ENCODE measurements at places on chromosomes 2 and 18. TPM values are rescaled to one million over a fixed set of nuclear protein-coding genes. Genes with fewer than 3 reads are reported as not detected.

- no peak for DNase-seq
These were observed 949.9 kb upstream of the NRXN1 start for GRCh38 chr2:51981783-51982182.

GRCh38 chr18:11883153-11883552 lies 25.0 kb downstream of the MPPE1 start:
- DNase-seq, result no peak

GRCh38 chr2:27249159-27249890 lies 13.5 kb downstream of the SLC30A3 start:
- no peak for DNase-seq

DNA sequence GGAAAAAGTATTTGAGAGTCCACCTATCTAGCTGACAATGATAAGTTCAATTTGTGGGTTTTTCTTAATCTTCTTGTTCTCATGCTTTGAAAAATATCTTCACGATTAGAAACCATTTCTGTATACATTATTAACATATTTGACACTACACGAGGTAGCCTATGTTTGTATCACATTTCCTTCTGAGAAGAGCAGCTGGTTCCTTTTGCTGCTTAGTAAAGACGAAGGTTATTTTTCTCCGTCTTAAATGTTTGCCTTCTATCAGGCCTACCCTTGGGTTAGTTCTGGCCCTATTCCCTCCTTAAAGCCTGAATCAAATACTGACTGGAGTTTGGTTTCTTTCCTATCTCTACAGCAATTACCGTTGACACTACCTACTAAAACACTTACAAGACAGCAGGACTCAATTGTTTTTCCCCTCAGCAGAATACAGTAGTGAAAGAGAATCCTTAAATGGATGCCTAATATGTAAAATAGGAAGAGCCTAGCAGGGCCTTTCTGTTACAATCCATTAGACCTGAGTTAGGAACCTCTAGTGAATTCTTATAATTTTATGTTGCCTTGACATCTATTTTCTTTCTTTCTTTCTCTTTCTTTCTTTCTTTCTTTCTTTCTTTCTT lies 790.4 kb downstream of the EPHA4 start:
- no peak for DNase-seq

- DNase-seq, result no peak
These were observed 40.1 kb downstream of the AGPS start for GRCh38 chr2:177432703-177433102.

GRCh38 chr2:43292851-43293743 lies 66.7 kb upstream of the ZFP36L2 start:
- DNase-seq, result peak; percentile 26

DNA sequence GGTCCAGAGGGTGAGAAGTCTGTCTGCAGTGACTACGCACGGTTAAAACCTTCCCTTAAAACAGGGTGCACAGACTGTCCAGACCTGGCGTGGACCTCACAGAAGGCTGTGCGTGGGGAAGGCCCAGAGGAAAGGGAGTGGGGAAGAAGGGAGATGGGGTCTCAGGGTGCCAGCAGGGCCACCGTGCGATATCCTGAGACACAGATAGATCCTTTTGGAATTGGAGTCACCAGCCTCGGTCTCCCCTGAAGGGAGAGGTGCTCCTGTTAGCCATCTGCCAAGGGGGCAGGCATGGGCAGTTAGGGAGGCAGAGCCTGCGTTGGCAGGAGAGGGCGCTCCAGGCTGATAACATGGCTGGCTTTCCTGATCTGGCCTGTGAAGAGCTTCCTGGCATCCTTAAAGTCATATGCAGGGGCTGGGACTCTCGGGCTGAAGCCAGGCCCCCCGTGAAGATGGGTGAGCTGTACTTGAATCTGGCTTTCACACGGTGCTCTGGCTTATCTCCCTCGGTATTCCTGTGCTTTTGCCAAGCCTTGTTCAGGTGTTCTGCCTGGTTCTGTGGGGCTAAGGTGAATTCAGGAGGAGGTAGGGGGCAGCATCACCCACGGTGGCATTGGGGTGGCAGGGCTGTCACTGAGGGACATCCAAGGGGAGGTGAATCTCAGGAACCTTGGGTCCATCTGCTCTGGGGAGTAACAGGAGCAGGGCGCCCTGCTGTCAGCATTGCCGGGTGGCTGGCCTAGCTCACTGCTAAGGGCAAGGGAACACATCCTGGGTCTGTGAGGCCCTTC lies 107.2 kb upstream of the SMAD2 start:
- peak; percentile 44 for DNase-seq

- DNase-seq, result no peak
These were observed 213.6 kb upstream of the CELF4 start for GRCh38 chr18:37779220-37779619.

DNA sequence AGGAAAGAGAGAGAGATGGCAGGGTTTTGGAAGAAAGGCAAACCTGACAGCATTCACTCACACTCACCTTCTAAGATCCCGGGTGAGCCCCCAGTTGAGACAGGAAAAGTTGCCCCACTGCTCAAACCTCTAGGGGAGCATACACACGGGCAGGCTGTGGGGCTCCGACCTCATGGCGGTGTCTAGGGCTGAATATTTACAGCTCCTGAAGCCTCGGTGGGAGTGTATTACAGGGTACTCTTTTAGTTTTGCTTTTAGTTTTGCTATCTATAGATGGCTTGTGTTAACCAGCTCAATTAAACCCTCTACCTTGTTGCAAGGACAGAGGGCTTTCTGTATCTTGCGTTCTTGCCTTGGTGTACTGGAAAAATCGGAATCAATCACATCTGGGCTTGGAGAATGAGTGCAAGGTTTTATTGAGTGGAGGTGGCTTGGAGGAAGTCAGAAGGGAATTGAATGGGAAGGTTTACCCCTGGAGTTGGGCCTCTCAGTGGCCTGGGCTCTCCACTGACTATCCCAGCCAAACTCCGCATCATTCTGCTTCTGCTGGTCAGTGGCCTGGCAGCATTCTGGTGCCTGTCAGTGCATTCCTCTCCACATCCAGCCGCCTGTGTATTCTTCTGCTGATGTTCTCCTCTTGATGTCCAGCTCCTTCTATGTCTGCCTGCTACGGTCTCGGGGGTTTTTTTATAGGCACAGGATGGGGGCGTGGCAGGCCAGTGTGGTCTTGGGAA lies 10.1 kb upstream of the IFIH1 start:
- DNase-seq, result no peak

- DNase-seq, result no peak
These were observed 110.3 kb downstream of the SMAD7 start for GRCh38 chr18:48840491-48840877.

DNA sequence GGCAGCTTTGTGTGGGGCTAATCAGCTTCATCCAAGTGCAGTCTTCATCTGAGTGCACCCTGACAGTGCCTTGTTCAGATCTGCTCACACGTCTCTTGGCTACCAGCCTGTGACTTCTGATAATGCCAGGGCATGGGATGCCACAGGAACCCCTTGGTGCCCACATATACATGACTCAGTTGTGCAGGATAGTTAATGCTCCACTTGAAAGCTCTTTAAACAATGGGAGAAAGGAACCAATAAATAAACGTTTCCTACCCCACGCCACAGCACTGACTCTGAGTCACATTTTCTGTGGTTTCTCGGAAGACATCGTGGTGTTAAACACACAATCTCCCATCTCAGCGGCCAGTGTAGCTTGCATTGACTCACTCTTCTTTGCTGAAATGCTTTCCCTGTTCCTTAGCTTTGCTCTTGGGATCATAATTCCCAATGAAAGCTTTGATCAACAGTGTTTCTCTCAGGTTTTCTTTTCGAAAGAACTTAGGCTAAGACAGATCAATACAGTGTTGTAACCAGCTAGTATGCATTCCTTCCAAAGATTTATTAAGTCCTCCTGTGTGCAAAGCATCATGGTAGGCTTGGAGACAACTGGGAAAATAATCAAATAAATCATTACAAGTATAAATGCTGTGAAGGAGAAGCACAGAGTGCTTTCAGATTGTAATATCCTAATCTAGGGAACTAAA lies 142.0 kb downstream of the COPS8 start:
- no peak for DNase-seq

DNA sequence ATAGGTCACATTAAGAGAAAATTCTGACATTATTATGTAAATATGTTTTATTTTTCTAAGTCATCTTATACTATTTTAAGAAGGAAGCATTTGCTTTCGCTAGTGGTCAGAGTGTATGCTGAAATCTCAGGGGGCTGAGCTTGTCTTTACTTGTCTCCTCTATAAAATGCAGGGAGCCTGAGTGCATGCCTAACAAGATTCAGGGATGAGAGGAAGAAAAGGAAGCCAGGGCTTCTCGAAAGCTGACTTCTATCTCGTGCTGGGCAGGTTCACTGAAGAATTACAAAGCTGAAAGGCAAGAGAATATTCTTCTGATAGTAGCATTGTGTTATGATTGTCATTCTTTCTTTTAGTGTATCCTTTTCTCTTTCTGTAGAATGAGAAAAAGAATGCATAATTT lies 467.4 kb downstream of the SOX11 start:
- DNase-seq, result no peak

DNA sequence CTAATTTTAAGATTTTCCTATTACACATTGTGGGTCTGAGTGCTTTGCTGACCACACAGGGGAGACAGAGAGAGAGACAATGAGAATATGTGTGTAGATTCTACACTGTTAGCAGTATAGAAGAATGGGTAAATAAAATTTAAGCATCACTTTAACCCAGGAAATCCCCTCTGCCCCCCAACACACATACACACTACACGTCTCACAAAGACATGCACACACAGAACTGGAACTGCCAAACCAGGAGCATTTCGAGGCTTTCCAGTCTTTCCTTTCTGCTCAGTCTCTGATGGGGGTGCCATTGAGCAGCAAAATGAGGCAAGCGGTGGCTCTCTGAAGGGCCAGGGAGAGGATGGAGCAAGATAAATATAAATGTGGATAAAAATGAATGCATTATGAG lies 2.5 kb downstream of the MERTK start:
- no peak for DNase-seq

GRCh38 chr2:197934934-197935289 lies 130.5 kb downstream of the PLCL1 start:
- no peak for DNase-seq

DNA sequence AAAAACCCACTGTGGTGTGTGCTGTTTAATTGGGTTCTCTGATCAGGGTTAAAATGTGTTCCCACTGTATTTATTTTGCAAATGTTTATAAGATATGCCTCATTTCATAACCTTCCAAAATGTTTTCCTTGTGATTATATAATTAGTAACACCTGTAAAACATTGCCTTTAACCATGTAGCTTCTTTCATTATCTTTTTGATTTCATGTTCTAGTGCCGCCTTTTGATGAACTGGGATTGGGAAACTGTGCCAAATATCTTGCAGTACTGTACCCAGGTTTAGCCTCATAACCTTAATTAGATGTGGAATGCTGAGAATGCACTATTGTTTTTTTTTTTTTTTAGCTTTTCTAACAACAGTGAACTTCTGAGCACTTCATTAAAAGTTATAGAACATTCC lies 96.9 kb downstream of the TANC1 start:
- DNase-seq, result no peak

- DNase-seq, result no peak
These were observed 153.8 kb downstream of the IKZF2 start for GRCh38 chr2:212997526-212998020.

DNA sequence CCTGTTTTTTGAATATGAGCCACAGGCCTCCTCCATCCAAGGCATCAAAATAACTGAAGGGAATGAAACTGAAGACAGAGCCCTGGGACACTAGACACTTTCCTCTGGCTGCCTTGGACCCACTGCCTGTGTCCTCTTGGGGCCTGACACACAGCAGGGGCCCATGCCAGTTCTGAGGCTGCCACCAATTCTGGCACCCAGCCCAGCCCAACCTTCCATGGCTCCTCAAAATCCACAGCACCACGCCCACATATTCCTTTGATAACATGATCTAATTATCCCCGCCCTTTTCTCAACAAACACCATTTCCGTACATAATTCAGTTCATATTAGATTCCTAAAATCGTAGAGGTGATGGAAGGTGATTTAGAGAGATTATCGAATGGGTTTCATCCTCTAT lies 64.2 kb downstream of the EMX1 start:
- no peak for DNase-seq

DNA sequence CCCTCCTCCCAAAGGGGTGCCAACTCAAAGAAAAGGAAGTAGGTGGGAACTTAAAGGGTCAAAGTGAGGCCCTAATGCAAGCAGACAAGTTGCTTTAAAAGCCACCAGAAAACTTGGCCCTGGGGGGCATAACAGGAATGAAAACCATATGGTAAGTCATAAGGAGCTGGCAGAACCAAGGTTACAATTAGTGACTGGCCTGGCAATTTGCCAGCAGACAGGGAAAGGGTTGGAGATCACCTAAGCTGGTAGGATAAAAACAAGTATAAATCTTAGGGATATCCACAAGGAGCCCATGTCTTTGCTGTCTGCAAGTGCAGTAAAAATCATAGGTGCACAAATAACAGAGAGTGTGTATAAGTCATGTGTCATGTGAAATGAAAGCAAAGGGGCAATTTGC lies 256.7 kb upstream of the LRRTM4 start:
- no peak for DNase-seq

DNA sequence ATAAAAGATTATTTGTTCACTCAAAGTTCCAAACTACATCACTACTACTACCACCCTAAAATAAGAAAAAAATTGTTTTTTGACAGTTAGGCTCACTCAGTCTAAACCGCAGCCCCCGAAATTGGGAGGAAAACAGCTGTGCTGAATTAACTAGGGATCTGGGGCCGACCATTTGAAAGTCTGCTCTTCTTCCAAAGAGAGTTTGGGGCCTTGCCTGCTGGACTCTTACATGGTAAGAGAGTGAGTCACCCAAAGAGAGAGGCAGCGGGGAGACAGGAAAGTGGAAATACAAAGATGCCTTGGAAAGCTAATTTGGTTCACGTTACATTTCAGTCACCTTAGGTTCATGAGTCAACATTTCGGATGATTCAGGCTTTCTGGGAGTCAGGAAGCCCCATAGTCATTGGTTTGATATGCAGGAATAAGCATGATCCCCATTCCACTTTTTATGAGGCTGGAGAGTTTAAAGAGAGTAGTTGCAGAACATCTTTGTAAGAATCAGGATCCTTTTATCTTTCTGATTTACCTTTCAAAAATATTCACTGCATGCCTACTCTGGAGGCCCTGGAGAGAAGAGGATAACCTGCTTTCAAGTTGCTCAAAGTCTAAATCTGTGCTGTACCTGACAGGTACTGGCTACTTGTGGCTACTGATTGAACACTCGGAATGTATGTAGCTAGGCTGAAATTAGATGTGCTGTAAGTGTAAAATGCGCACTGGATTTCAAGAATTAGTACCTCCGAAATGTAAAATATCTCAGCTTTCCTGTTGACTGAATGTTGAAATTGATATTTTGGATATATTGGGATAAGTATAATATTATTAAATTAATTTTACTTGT lies 995 bp upstream of the RTN4 start:
- DNase-seq, result no peak

- no peak for DNase-seq
These were observed 285.0 kb downstream of the GULP1 start for GRCh38 chr2:188576651-188577050.

C18orf54 gene
- 0.35 TPM for total RNA-seq

HOXD1 gene
- not detected for total RNA-seq

RPL37A gene
- 825 TPM for total RNA-seq

LRRC30 gene
- not detected for total RNA-seq

MAL gene
- 0.28 TPM for total RNA-seq

MYO1B gene
- 195 TPM for total RNA-seq

C2orf80 gene
- total RNA-seq, result not detected

UCN gene
- 2.2 TPM for total RNA-seq

TEX261 gene
- total RNA-seq, result 36.4 TPM

DYNAP gene
- not detected for total RNA-seq
